ENCODE measurements at places on chromosomes 11 and 22.

DNA sequence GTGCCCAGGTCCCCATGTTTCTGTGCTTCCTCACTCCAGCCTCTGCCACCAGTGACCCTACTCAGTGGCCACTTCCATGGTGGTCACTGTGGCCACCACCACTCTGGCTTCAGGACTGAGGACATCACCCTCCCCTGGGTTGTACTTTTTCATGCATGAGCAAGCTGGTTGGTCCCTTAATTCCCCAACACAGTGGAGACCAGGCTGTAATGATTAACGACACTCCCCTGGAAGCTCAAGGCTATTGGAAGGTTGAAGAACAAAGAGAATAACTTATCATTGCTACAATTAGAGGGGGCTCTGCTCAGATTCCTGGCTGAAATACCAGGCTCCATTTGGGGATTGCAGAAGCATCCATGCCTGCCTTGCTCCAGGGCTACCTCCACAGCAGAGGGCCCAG, 10.5 kb downstream of the PLAAT4 start:
- DNase-seq = no peak

DNA sequence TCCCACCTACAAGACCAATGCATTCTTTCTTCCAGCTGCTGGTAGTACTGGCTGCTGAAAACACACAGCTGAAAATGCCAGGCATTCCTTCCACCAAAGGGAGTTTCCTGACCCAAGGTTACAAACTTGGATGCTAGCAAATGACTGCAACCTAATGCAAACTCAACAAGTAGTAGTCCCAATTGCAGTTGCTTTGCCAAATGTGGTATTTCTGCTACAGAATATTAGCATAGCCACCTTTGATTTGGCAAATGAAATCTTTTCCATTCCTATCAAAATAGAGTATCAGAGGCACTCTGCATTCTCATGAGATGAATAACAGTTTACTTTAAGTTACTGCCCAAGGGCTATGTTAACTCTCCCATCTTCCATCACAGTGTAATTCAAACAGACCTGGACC, 172.0 kb upstream of the ARHGAP42 start:
- DNase-seq = no peak

GRCh38 chr11:73931039-73931645, 19.7 kb upstream of the DNAJB13 start:
- DNase-seq = no peak

- no peak for DNase-seq
These were observed 2.2 kb downstream of the MRPL23 start for GRCh38 chr11:1949302-1949701.

DNA sequence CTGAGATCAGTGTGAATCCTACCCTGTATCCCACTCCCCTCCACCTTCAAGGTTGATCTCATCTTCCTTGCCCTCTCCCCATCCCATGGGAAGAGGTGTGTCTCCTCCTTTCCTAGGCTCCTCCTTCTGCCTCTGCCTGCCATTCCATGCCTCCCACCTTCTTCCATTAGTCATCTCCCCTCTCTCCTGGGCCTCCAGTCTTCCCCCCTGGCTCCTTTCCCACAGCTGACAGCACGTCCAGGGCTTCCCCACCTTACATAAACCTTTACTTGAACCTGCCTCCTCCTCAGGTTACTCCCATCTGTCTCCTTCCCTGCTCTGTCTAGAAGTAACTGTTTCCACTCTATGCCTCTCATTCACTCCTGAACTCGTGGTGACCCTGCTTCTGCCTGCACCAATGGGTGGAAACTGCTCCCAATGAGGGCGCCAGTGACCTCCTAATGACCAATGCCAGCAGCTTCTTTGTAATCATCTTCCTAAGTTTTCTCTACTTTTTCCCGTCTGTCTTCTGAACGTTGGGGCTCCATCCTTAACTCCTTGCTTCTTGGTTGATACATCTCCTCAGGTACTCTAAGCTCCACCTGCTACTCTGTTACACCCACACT, 266.9 kb upstream of the NARS2 start:
- no peak for DNase-seq

GRCh38 chr11:25844811-25845210, 487.1 kb upstream of the ANO3 start:
- DNase-seq = no peak

GRCh38 chr11:4061700-4062099, 32.9 kb upstream of the RRM1 start:
- no peak for DNase-seq

DNA sequence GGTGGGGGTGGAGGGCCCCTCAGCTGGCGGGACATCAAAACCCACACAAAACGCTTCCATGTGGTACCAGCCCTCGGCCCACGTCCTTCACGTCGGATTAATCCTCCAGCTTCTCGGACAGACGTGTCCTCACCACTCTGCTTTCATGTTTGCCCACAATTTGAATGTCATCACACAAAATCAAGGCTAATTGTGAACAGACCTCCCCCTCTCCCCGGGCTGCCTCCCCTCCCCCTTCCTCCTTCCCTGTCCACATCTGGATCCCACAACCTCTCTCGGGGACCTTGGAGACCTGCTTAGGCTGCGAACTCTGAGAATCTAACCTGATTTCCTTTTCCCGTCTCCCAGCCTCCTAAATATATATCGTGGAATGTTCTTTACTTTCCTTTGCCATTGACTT, 262.9 kb downstream of the MN1 start:
- DNase-seq = no peak

DNA sequence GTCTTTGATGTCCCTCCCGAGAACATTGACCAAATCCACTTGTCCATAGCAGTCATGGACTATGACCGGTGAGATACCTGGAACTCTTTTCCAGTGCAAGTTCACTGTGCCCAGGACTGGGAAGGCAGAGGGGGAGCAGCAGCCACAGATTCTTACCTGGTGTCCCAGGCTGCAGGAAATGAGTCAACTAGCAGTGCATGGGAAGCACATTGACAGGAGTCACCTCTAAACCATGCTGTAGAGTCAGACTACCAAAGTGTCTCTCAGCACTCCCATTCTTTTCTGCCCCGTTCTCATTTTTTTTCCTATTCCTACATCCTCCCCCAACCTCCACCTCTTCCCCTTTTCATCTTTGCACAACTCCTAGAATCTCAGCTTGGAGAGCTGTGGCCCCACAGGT, 67.2 kb upstream of the OLFML1 start:
- no peak for DNase-seq

DNA sequence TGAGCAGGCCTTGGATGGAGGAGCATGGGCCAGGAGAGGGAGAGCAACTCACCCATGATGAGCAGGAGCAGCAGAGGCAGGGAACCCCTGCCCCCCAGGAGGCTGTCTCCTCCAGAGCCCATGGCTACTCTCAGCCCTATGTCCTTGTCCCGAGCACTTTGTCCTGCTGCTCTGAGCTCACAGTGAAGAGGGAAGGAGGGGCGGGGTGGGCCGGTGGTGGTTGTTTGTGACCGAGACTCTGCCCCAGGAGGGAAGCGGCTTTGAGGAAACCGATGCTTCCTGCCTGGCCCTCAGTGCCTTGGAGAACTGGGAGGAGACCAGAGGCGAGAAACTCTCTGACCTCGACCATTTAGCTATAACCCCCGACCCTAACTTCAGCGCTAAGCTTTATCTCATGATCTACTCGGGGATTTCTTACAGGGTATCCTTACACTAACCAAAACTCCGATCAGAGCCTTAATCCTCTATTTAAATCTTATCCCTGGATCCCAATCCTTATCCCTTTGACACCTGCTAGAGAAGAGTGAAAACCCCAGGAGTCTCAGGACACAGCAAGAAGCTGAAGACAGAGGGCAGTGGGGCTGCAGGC, at the start of gene ROBO4:
ROBO4 (minus strand) TSS at position 192 of the 589 bp plus-strand sequence; CDS start at position 122, 70 bp downstream.
- no peak for DNase-seq

DNA sequence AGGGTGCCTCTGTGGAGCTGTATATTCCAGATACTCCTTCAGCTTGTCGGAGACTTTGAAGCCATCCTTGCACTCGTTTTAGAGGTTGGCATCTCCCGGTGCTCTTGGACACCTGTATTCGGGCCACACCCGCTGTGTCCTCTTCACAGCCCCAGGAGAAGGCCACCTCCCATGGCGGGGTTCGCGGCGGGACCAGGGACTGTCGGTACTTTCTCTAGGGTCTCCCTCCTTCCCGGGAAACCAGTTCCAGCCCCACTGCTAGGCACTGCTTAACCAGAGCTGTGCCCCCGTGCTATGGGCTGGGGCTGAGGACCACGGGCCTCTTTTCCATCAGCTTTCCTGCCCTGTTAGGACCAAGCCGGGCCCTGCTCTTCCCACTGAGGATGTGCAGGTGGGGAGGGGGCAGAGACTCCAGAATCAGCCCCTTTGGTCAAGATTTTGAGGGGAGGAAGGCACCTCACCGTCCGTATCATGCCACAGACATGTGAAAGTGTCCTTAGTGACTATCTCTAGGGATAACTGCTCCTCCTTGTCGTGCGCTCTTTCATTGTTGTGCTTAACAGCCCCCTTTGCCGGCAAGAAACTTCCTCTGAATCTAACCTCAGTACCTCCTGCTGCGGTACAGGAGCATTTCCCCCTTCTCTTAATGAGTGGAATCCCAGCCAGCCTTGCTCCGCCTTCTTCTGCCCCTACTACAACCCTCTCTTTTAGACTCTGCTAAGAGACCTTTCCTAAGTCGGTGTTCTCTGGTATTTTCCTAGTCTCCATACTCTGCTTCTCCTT, 1.2 kb upstream of the B3GAT1 start:
- no peak for DNase-seq

DNA sequence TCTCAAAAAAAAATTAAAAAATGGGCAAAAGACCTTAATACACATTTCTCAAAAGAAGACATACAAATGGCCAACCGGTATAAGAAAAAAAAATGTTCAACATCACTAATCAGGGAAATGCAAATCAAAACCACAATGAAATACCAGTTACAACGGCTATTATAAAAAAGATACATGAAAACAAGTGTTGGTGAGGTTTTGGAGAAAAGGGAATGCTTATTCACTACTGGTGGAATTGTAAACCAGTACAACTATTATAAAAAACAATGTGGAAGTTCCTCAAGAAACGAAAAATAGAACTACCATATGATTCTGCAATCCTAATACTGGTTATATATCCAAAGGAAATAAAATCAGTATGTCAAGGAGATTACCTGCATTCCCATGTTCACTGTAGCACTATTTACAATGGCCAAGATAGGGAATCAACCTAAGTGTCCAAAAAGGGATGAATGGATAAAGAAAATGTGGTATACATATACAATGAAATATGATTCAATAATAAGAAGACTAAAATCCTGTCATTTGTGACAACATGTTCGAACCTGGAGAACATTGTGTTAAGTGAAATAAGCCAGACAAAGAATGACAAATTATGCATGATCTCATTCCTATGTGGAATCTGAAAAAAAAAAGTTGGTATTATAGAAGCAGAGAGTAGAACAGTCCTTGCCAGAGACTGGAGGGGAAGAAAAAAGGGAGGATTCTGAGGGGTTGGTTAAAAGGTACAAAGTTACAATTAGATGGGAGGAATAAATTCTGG, 256.9 kb upstream of the PITPNB start:
- no peak for DNase-seq

- DNase-seq = no peak
These were observed 9.1 kb upstream of the TCF20 start for GRCh38 chr22:42279425-42280020.

DNA sequence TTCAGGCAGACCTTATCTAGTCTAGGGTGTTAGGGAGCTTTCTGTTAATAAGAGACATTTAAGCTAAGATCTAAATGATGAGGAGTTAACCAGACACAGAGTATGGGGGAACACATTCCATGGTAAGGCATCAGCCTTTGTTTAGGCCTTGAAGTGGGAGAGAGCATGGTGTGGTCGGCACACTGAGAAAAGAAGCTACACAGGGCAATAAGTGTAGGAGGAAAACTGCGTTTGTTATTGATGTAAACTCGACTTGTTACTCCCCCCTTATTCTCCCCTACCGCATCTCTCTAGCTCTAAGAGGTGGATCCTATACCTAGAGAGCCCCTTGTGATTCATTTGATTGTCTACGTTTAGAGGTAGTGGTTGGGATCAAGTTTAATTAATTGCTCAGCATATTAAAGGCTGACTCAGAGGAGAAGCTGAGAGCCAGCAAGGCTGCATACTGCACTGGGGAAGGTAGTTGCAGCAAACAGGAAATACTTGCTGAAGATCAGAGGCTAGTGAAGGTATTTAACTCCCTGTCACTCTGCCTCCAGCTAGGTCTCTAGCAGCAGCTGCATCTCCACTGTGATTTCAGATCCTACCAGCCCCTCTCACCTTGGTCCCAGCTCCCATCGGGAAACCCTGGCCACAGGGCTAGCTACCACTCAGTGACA, 86.8 kb upstream of the TEAD1 start:
- DNase-seq = no peak

- no peak for DNase-seq
These were observed 23.7 kb upstream of the CTR9 start for GRCh38 chr11:10727146-10727851.

DNA sequence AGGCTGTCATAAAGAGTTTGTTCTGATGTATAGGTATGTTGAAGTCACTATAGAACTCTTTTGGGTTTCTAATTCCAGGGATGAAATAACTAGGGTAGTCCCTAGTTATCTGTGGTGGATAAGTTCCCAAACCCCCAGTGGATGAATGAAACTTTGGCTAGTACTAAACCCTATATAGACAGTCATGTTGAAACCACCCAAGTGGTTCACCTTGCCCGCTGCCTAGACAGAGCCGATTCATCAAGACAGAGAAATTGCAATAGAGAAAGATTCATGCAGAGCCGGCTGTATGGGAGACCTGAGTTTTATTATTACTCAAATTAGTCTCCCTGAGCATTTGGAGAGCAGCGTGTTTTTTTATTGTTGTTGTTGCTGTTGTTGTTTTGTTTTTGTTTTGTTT, 23.8 kb upstream of the NUCB2 start:
- DNase-seq = no peak

- DNase-seq = no peak
These were observed 2.9 kb upstream of the APOA1 start for GRCh38 chr11:116840224-116840745.

GRCh38 chr11:56577621-56578020, at the start of gene OR5M10:
OR5M10 (minus strand) TSS chr11:56577721; CDS start chr11:56577721, 0 bp downstream.
- no peak for DNase-seq

DNA sequence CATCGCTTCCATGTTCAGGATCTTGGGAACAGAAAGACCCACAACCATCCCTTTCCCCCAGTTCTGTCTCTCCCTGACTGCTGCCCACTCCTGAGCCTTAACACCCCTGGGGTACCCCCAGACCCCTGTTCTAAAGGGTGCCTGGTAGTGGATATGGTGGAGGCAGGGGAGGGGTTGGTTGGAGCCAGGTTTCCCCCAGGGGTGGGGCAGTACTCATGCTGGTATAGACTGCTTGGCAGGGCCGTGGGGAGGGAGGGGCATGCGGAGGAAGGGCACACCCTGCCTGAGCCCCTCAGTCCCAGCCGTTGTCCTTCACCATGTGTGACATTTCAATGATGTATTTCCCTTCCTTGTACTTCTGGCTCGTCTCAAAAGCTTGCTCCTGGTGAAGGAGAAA, 4.0 kb downstream of the YPEL4 start:
- DNase-seq = no peak

- DNase-seq = no peak
These were observed 45.3 kb upstream of the CD5 start for GRCh38 chr11:61056981-61057380.

- DNase-seq = no peak
These were observed 1.6 kb downstream of the C11orf87 start for GRCh38 chr11:109423466-109424190.

DNA sequence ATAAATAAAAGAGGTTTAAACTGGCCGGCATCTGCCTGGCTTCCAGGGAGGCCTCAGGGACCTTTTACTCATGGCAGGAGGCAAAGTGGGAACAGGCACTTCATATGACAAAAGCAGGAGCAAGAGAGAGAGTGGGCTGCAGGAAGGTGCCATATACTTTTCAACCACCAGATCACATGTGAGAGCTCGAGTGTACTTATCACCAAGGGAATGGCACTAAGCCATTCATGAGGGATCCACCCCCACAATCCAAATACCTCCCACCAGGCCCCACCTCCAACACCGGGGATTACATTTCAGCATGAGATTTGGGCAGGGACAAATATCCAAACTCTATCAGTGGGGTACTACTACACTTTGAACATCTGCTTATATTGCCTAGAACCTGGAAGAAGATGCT, 126.5 kb downstream of the PARVA start:
- DNase-seq = no peak
